ENCODE measurements at places on chromosomes 7 and 10. TPM values are rescaled to one million over a fixed set of nuclear protein-coding genes. Genes with fewer than 3 reads are reported as not detected.

- DNase-seq = no peak
Measured at GRCh38 chr10:50333872-50334271, 82.6 kb upstream of the ASAH2 start.

- no peak for DNase-seq
Measured at GRCh38 chr7:70701991-70702390, 430.0 kb upstream of the GALNT17 start.

- no peak for DNase-seq
Measured at GRCh38 chr10:58781873-58782488, 269.3 kb downstream of the BICC1 start.

GRCh38 chr7:128201067-128201689 is 39.9 kb upstream of the LEP start:
- no peak for DNase-seq

DNA sequence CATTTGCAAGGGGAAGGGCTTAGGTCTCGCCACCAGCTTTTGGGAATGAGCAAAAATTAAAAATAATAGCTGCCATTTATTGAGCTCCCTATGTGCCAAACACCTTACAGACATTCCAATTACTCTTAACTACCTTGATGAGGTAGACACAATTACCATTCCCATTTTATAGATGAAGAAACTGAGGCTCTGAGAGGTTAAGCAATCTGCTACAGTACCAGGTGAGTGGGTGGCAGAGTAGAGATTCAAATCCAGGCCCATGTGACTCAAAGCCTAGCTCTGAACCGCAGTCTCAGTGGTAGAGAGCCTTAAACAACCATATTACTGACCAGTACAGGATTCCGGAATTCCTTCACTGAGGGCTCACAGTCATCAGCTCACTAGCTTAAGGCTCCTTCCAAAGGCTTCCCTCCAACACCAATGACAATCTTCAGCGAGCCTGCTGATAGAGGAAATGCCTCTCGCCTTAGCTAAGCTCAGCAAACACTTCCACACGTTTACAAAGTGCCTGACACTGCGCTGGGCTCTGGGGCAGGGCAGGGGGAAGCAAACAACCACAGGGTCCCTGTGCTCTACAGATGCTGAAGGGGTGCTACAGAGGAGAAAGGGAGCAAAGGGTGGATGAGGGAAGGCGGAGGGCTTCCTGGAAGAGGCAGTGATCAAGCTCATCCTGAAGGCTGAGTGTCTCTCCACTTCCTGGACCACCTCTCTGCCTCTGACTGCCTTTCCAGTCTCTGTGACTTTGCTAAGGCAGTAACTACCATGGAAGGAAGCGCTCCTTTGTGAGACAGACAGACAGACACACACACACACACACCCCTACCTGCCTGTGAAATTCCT is 7.4 kb downstream of the LRRC20 start:
- DNase-seq = no peak

DNA sequence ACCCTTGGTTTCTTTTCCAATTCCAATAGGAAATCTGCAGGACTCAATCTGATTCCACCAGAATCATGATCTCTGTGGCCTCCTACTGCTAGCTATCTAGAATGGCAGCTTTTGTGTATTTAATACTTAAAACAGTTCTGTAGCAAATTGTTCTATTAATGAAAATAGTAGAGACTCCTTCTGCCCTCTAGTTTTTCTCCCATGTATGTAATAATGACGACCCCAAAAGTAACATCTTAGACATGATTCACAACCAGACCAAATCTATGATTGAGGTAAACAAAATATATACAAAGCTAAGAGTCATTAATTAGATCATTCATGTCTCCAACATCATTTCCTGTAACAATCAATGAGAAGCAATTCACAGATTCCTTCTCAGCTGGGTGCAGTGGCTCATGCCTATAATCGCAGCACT is 259.1 kb upstream of the MKLN1 start:
- no peak for DNase-seq

GRCh38 chr10:124243702-124244121 is 150.3 kb upstream of the CHST15 start:
- no peak for DNase-seq

DNA sequence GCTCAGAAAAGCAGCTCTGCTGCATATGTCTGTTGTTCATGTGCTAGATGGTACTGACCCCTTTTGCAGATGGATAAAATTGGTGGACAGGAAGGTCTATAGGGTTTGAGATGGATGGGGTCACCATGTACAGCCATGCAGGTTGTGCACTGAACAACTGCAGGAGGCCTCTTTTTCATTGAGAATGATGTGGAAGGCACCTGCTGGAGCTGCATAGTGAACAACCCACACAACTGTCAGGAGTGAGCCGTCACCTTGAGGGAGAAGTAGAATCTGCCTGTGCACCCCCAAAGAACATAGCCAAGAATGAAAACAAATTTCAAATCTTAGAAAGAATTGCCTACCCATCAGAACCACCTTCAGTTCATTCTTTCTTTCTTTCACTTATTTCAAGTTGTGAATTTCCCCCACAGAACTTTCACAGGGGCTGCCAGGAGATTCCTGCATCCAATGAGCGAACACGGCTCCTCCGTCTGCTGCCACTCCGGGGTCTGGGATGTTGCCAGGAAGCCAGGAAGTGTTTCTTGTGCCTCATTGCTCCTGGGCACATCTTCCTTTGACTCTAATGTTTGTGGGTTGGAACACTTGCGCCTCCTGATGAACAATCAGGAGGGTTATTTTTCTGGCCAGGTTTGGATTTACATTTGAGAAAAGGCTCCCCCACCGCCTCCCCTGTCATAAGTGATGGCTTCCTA is 53.7 kb upstream of the DOCK1 start:
- no peak for DNase-seq

- DNase-seq = no peak
Measured at GRCh38 chr10:26697922-26698608, 564 bp downstream of the PDSS1 start.

GRCh38 chr10:104325436-104326435 is 12.5 kb downstream of the ITPRIP start:
- DNase-seq = no peak

DNA sequence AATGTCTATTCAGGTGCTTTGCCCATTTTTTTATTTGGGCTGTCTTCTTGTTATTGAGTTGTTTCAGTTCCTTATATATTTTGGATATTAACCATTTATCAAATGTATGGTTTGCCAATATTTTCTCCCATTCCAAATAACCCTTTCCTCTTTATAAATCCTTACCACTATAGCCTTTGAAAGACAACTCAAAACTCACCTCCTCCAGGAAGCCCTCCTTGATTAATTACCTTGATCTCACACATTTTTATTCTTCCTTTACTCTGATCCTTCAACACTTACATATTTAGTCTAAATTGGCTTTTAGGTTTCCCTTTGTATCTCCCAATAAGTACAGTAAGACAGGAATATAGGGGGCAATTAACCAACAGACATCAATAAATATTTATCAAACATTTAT is 42.9 kb downstream of the NRCAM start:
- no peak for DNase-seq

- no peak for DNase-seq
Measured at GRCh38 chr10:45586028-45586824, 86.3 kb downstream of the ZFAND4 start.

DNA sequence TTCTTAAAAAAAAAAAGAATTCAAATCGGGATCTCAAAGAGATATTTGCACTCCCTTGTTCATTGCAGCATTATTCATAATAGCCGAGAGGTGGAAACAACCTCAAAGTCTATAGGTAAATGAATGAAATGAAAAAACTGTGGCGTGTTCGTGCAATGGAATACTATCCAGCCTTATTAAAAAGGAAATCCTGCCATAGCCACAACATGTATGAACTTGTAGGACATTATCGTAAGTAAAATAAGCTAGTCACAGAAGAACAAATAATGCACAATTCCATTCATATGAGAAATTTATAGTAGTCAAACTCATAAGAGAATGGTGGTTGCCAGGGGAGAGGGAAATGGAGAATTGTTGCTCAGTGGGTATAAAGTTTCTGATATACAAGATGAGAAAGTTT is 37.9 kb downstream of the GRK5 start:
- no peak for DNase-seq

GRCh38 chr10:96334616-96335526 is 23.9 kb downstream of the OPALIN start:
- DNase-seq = no peak

- DNase-seq = no peak
Measured at GRCh38 chr10:77578583-77579227, 58.9 kb downstream of the KCNMA1 start.

DNA sequence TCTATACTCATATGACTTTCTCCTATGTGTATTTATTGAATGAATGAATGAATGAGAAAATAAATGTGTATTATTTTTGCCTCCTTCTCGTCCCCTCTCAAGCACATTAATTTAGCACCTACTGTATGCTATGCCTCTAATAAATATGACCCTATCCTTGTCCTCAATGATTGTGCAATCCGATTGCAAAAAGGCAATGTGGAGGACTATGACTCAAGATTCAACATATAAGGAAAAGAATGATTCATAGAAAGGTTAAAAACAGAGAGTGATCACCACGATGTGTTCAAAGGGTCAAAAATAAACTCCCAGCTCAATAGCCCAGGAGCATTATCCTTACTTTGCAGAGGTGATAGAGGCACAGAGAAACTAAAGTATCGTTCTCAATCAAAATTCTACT is 322.8 kb upstream of the SORCS1 start:
- DNase-seq = no peak

GRCh38 chr10:102468683-102469082 is 17.3 kb upstream of the C10orf95 start:
- no peak for DNase-seq

GRCh38 chr7:156397249-156397648 is 243.3 kb upstream of the RNF32 start:
- DNase-seq = no peak

DNA sequence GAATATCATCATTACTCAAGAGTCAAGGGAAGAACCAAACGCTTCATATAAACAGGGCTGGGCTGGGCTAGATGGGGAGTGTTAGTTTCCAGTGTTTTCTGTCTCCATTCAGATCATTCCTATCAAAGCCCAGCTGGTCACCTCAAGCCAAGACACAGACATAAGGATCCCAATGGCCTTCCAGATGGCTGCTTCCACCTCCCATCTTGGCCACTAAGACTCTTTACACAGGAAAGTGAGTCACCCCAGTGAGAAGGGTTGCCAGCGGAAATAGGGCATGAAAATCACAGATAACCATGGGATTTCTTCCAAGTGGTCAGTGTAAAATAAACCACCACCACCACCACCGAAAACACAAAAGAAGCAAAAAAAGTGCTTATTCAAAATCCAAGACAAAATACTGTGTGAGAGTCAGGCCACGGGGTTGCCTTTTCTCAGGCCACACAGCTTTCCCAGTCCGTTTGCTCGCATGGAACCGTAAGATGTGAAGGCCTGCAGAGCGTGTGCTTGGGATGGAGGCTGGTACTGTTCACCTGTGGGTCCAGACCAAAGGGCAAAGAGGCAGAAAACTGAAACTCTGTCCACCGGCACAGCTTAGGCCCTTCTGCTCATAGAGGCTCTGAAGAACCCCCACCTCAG is 5.6 kb downstream of the PRSS2 start:
- DNase-seq = no peak

- DNase-seq = peak; percentile 50
Measured at GRCh38 chr7:74173074-74173473, 1.1 kb upstream of the EIF4H start.

DNA sequence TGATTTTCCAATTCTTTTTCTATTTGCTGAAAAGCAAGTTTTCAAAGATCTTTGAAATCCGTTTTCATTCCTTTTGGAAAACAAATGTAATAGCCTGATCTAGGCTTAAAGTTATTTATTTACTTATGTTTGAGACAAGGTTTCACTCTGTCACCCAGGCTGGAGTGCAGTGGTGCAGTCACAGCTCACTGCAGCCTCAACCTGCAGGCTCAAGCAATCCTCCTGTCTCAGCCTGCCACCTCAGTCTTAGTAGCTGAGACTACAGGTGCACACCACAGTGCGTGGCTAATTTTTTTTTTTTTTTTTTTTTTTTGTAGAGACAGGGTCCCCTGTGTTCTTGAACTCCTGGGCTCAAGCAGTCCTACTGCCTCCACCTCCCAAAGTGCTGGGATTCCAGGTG is 4.6 kb downstream of the ST7 start:
- DNase-seq = no peak

GRCh38 chr7:81036057-81036456 is 117.2 kb upstream of the SEMA3C start:
- no peak for DNase-seq

GRCh38 chr7:28986028-28986764 is 28.1 kb upstream of the TRIL start:
- DNase-seq = no peak

GRCh38 chr7:35477609-35478008 is 217.3 kb downstream of the HERPUD2 start:
- DNase-seq = no peak

DNA sequence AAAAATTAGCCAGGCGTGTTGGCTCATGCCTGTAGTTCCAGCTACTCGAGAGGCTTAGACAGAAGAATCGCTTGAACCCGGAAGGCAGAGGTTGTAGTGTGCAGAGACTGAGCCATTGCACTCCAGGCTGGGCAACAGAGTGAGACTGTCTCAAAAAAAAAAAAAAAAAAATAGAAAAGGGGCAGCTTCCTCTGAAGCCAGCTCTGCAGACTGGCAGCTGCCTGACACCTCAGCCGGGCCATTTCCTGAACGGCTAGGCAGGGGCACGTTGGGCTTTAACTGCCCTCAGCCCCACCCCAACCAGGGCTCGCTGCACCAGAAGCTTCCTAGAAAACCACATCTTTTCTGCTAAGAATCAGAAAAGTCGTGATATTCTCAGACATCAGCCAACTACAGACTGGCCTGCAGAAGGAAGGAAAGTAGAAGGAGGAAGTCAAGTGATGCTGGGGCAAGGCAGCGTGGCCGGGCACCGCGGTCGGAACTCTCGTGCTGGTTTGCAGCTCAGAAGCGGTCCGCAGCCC is 38.0 kb downstream of the PRKAG2 start:
- DNase-seq = no peak

GRCh38 chr7:116447966-116448839 is 51.3 kb upstream of the CAV2 start:
- DNase-seq = no peak

DNA sequence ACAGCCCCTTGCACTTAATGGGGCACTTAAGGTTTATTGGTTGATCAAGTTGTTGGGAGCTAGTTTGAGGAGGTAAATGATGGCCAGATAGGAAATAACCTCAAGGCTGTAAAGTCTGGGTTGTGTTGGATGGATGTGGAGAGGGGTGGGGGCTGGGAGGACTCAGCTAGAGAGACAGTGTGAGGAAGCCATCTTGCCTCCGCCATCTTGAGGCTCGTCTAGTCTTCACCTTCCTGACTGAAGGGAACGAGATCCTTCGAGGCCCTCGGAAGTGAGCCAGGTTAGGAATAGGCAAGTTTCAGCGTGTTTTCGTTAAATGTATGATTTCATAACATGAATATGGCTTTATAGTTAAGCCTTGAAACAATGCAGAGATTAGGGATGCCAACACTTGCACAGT is 5.5 kb downstream of the GALNT17 start:
- DNase-seq = no peak

Gene SLC35B4
- polyA plus RNA-seq = 4.6 TPM

Gene UCN3
- polyA plus RNA-seq = not detected

Gene COBL
- 2.6 TPM for polyA plus RNA-seq

Gene KCNH2
- polyA plus RNA-seq = 3.0 TPM

Gene HPS1
- 33.0 TPM for polyA plus RNA-seq

Gene LRRD1
- polyA plus RNA-seq = 0.23 TPM

Gene GRM3
- 0.10 TPM for polyA plus RNA-seq

Gene SPDYE6
- polyA plus RNA-seq = not detected

Gene GJC3
- 0.45 TPM for polyA plus RNA-seq

Gene KLF14
- polyA plus RNA-seq = 0.10 TPM

Gene MKI67
- polyA plus RNA-seq = 2.8 TPM

Gene MCM10
- polyA plus RNA-seq = 0.20 TPM

Gene SDK1
- polyA plus RNA-seq = 2.8 TPM

Gene RALA
- polyA plus RNA-seq = 30.0 TPM

Gene NOC3L
- polyA plus RNA-seq = 12.0 TPM

Gene MET
- 5.9 TPM for polyA plus RNA-seq

Gene CDK1
- 3.9 TPM for polyA plus RNA-seq

Gene MCU
- 10.3 TPM for polyA plus RNA-seq
